ACHN (cell line): ENCODE measurements at places on chromosomes 12 and 14.

DNA sequence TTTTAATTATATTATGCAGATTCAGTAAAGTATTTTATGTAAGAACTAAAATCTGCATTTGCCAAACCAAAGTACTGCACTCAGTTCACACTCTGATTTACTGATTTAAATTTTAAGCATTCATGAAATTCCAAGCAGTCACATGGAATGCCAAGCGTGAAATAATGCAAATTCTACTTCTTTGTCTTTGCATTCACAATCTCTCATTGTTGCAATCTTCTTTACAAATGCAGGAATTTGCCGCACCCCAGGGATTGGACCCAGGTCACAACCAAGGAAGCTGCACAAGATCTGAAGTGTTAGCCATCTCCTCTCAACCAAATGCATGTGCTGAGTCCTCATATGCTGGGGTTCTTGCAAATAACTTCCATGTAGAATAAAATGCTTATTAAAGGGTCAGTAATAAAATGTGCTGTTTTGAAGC lies 71.9 kb downstream of the TUNAR start:
- no peak for DNase-seq

DNA sequence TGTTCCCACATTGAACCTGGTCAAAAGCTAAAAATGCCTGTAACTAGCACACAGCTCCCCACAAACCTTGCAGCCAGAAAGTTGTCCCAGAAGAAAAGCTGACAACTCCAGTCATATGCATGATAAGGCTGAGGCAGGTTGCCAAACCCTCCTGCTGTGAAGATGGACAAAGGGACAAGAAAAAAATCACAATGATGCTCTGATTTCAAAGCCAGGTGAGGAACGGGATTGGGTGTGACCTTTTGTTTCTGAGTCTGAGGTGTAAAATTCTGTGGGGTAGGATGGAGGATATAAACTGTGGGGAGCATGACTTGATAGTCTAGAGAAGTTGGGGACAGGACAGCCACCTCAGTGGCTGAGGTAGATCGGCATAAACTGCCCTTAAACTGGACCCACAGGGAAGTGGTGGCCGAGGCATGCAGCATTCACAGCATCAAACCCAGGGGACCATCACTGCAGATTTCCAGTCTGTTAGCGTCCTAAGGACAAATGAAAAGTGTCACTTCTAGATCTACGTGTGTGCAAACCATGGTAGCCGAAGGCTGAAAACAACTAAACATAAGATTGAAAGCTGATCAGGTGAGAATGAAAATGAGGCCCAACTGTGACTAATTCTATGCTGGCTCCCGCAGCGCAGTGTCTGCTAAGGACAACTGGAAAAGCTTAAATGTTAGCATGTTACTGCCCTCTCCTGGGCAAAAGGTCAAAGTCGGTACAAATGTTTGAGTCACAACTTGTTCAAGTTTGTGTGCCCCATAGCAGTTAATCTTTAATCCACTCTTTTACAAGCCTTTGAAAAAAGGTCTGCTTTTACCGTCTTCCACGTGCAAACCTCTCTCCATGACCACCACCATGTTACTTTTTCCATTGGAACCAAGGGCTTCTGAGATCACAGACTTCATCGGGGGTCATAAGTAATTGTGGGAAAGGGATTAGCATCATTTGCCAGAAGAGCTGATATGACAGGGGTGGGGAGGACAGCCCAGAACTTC lies 39.8 kb downstream of the GRIN2B start:
- peak; percentile 99 for DNase-seq

GRCh38 chr12:105983622-105984320 lies 155.0 kb downstream of the NUAK1 start:
- DNase-seq: no peak

- no peak for DNase-seq
These were observed 26.2 kb downstream of the VSX2 start for GRCh38 chr14:74265301-74265965.

DNA sequence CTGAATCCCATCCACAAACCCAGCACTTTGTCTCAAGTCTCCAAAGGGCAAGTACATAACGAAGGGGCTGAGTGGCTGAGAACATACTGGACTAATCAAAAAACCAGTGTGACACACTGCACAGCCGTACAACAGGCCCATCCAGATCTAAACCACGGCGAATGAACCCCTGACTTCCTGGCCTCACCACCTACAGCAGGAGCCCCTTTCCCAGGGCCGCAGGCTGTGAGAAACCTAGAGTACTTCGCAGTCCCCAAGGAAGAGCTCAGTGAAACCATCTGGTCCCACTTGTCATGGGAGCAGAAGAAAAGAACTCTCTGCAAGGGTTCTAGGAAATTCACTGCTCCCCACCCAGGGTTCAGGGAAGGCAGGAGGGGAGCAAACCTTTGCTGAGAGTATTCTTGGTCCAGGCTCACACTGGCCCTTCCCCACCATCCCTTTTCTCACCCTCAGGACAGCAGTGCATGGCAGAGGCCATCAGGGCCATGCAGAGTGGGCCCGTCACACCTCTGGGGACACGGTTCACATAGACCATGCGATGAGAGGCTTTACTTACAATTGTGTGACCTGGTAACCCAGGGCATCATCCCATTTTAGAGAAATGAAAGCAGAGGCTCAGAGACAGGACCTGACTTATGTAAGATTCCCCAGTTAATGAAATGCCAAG lies 192.8 kb downstream of the BCL11B start:
- no peak for DNase-seq
